ENCODE measurements at places on chromosomes 5 and 9. TPM values are rescaled to one million over a fixed set of nuclear protein-coding genes. Genes with fewer than 3 reads are reported as not detected.

GRCh38 chr9:110188991-110189390 is 19.0 kb downstream of the C9orf152 start:
- no peak overlapping the region for H3K4me3 ChIP-seq
- H3K27ac ChIP-seq = peak overlapping the region; percentile 82
- no peaks in the 10 kb centered on the region for H3K36me3 ChIP-seq
- DNase-seq = peak; percentile 85
- H3K27me3 ChIP-seq = no peaks in the 10 kb centered on the region
- H3K4me1 ChIP-seq = peaks cover 38% of the 10 kb centered on the region

GRCh38 chr9:100020121-100020795 is 78.5 kb downstream of the ERP44 start:
- H3K27ac ChIP-seq = no peak overlapping the region
- H3K27me3 ChIP-seq = no peaks in the 10 kb centered on the region
- H3K36me3 ChIP-seq = peaks cover 33% of the 10 kb centered on the region
- H3K4me3 ChIP-seq = no peak overlapping the region
- no peak for DNase-seq

DNA sequence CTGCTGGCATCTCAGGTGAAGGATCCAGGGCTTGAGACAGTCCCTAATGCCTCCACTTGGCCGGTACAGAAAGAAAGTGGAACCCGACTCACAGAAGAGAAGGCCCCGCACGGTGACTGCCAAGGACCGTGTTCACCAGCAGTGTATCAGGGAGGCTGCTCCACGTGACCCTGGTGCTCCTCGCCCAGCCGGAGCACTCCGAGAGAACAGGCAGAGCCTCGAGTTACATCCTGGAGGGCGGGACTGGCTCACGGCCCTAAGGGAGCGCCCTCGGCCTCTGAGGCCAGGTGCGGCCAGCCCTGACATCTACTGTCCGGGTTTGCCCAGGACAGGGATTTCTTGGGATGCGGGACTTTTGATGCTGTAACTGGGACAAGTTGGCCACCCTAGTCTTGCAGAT is 104.0 kb upstream of the SARDH start:
- no peak overlapping the region for H3K4me3 ChIP-seq
- H3K27ac ChIP-seq = no peak overlapping the region
- no peaks in the 10 kb centered on the region for H3K36me3 ChIP-seq
- DNase-seq = no peak

- H3K36me3 ChIP-seq = no peaks in the 10 kb centered on the region
- no peak for DNase-seq
- no peaks in the 10 kb centered on the region for H3K27me3 ChIP-seq
- no peak overlapping the region for H3K27ac ChIP-seq
- no peak overlapping the region for H3K4me3 ChIP-seq
- no peaks in the 10 kb centered on the region for H3K4me1 ChIP-seq
These were observed 194.4 kb downstream of the IZUMO3 start for GRCh38 chr9:24351258-24351657.

- no peak for DNase-seq
- no peak overlapping the region for H3K4me3 ChIP-seq
- H3K36me3 ChIP-seq = no peaks in the 10 kb centered on the region
These were observed 83.0 kb upstream of the TNC start for GRCh38 chr9:115200711-115201505.

Gene PCDHGA10
- total RNA-seq = 6.2 TPM

GRCh38 chr5:179596421-179596820 is 27.1 kb downstream of the HNRNPH1 start:
- no peak overlapping the region for H3K4me3 ChIP-seq

Gene SVEP1
- 88.1 TPM for total RNA-seq

Data from upper lobe of right lung (tissue), 1 donor.